T-helper 17 cell (primary cell): ENCODE measurements at places on chromosomes 7 and 10. TPM values are rescaled to one million over a fixed set of nuclear protein-coding genes. Genes with fewer than 3 reads are reported as not detected.

HOGA1 gene
- not detected for total RNA-seq

TRIM50 gene
- total RNA-seq: not detected

LIMK1 gene
- 13.2 TPM for total RNA-seq

PRR15 gene
- not detected for total RNA-seq

CPA4 gene
- not detected for total RNA-seq

DNAJB9 gene
- 54.3 TPM for total RNA-seq

DRGX gene
- total RNA-seq: not detected

IFIT1B gene
- total RNA-seq: not detected

GJD4 gene
- 0.22 TPM for total RNA-seq

GCK gene
- not detected for total RNA-seq

CALML5 gene
- total RNA-seq: not detected

RBM20 gene
- not detected for total RNA-seq

LRRD1 gene
- total RNA-seq: not detected

ASIC3 gene
- 6.7 TPM for total RNA-seq

ZNF518A gene
- total RNA-seq: 11.4 TPM

MSMB gene
- not detected for total RNA-seq

TLL2 gene
- total RNA-seq: not detected

VWC2 gene
- not detected for total RNA-seq

CSGALNACT2 gene
- 38.9 TPM for total RNA-seq

STAMBPL1 gene
- total RNA-seq: 20.7 TPM

HMX3 gene
- 0.39 TPM for total RNA-seq

COBL gene
- total RNA-seq: not detected

LRRN3 gene
- 1.9 TPM for total RNA-seq

TMEM225B gene
- total RNA-seq: 1.4 TPM

PRRT4 gene
- not detected for total RNA-seq

MACC1 gene
- 0.65 TPM for total RNA-seq

NIPSNAP2 gene
- total RNA-seq: 42.5 TPM

ZNF239 gene
- 1.1 TPM for total RNA-seq

SKIDA1 gene
- total RNA-seq: 0.37 TPM

HMX2 gene
- total RNA-seq: not detected

NANOS1 gene
- total RNA-seq: 0.34 TPM

HOXA7 gene
- not detected for total RNA-seq

SEMA3E gene
- total RNA-seq: not detected

ZPBP gene
- total RNA-seq: not detected

STEAP1B gene
- 0.75 TPM for total RNA-seq

MMP21 gene
- total RNA-seq: 0.29 TPM

ANKRD7 gene
- not detected for total RNA-seq

PTN gene
- not detected for total RNA-seq

LAMB1 gene
- total RNA-seq: not detected

GALNT17 gene
- total RNA-seq: not detected

CHAT gene
- not detected for total RNA-seq
